ENCODE measurements at places on chromosomes 5 and 9.

- no peak for DNase-seq
Measured at GRCh38 chr5:94932259-94932658, 313.8 kb downstream of the SLF1 start.

DNA sequence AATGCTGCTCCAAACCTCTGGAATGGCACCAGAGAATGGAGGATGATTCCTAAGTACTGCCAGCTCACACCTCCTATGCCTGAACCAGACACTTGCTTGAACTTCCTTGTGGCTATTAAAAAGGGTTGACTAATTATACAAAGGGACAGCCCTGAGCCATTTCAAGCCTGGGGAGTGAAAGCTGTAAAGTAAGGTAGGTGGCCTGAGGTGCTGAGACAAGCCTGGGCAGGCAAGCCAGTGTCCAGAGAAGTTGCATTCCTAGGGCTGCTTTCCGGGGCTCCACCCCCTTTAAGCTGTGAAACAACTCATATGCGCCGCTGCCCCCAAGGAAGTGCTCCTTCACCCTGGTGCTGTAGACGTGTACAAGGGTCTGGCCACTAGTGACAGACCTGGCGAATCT lies 79.9 kb upstream of the SLC1A3 start:
- DNase-seq: no peak

- no peak for DNase-seq
Measured at GRCh38 chr9:113341712-113342410, 1.8 kb upstream of the WDR31 start.

GRCh38 chr5:14167211-14167845 lies 24.2 kb downstream of the TRIO start:
- no peak for DNase-seq

DNA sequence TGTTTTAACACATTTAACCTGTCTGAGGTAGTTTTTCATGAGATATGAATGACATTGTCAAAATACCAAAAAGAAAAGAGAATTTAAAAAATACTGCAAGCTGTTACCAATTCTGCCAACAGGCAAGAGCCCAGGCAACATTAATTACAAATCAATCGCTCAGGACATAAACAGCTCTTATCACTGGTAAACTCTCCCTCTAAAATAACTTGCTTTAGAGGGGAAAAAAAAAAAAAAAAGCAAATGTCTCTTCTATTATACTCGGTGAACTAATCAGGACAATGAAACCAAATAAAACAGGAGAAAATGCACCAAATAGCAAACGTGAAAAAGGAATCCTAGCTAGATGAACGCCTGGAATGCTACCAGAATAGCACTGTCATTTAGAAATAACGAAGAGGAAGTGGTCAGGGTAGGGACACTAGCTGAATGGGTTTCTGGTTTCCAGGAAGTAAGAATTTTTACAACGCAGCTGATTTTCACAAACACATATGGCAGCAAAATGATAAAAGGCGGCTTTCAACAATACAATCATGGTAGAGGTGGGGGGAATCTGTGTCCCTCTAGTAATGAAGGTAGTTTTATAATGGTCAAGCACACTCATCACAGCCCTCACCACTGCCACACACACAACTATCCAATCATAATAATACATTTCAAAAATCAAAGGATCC lies 94.9 kb downstream of the DENND1A start:
- DNase-seq: peak; percentile 8

- no peak for DNase-seq
Measured at GRCh38 chr5:74415695-74416102, 224.8 kb downstream of the ENC1 start.

DNA sequence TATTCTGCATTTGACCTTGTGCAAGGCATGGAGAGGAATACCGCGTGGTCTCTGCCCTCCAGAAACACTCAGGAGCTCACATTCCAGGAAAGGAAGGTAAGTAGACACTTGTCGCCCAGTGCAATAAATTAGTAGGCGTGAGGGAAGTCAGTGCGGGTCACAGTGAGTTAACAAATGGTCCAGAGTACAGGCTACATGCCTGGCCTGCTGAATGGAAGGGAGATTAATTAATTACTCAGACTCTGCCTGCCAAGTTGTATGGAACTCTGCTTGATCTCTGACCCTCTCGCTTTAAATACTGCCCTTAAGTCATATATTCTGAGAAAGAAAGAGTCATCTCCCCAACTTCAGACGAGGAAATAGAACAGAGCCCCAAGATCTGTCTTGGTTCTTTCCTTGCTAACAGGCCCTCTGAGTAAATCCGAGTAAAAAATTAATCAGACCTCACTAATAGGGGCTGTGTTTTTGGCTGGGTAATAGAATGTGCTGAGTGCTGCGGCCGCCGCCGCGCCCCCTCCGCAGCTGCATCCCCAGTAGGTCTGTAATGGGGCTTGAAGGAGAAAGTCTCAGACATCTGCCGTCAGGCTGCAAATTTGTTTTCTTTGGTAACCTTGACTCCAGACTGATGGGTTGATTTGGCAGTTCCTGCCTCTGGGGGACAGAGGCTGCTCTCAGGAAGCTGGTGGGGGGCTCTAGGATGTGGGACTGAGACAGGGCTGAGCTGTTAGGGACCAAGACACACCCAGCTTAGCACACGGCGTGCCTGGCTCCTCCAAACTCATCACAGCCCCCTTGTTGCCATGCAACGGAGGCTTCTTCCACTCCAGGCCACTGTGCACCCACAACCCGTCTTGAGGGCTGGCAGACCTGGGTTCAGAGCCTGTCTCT lies 144.4 kb downstream of the NSG2 start:
- no peak for DNase-seq

- DNase-seq: no peak
Measured at GRCh38 chr5:173020643-173021042, 35.5 kb upstream of the CREBRF start.

DNA sequence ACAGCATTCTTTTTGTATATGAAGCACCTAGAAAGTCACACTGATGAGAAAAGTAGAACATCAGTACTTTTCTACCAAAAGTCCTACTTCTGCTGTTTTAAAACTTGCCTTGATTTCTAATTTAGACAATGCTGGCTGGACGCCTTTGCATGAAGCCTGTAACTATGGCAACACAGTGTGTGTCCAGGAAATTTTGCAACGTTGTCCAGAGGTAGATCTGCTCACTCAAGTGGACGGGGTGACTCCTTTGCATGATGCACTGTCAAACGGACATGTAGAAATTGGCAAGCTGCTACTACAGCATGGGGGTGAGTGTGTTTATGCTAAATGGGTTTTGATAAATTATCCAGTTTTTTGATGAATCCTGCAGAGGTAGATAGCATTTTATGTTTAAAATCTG lies 73.5 kb downstream of the SLF1 start:
- DNase-seq: no peak

DNA sequence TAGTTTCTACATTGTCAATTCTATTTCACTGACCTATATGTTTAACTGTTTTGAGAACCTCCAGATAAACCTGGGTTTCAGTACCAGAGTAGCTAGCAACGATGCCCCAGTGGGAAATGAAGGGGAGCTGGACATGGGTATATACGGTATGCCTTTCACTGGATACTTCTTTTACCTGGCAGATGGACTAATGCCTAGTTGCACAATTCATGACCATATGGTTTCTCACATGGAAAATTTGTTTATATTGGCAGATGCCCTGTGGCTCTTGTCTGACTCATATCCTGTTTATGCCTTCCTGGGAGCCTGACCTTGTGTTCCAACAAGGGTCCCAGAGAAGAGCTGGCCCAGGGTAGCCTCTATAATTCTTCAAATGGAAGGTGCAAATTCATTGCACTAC lies 144.1 kb downstream of the MAT2B start:
- DNase-seq: no peak

DNA sequence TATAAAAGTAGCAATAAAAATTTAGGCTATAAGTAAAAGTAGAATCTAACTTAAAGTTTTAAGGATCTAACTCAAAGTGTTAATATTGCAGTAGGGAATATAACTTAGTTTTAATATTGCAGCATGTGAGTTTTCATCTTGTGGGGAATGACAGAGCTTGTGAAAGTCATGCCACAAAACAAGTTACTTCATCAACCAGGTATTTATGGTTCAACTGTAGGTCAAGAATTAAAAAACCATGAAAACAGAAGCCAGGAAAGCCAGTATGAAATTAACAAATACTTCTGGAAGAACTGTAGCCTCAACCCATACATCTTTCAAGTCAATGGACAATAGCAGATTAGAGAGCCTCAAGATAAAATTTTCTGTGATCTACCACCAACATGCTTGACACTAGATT lies 19.0 kb downstream of the HMGCS1 start:
- no peak for DNase-seq

- no peak for DNase-seq
Measured at GRCh38 chr5:149283626-149284480, 12.2 kb downstream of the AFAP1L1 start.

DNA sequence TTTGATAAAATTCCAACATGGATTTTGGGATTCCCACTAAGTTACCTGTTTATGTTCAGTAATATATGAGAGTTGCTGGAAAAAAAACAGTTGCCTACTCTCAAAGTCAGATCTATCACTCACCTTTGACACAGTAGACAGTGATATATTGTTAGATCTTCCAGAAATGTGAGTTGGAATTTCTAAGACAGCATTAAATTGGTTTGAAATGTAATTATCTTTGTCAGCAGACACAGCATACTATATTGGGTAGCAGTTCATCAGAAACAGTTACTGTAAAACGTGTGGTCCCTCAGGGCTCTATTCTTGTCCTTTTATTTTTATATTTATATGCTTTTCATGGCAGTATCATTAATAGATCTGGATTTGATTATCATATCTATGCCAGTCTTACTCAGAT lies 433.6 kb upstream of the ARRDC3 start:
- no peak for DNase-seq

GRCh38 chr5:75512383-75513074 lies 838 bp downstream of the POLK start:
- DNase-seq: no peak

- peak; percentile 82 for DNase-seq
Measured at GRCh38 chr5:57692582-57693487, 210.2 kb upstream of the ACTBL2 start.

- no peak for DNase-seq
Measured at GRCh38 chr5:135830876-135831275, 3.6 kb upstream of the SLC25A48 start.

DNA sequence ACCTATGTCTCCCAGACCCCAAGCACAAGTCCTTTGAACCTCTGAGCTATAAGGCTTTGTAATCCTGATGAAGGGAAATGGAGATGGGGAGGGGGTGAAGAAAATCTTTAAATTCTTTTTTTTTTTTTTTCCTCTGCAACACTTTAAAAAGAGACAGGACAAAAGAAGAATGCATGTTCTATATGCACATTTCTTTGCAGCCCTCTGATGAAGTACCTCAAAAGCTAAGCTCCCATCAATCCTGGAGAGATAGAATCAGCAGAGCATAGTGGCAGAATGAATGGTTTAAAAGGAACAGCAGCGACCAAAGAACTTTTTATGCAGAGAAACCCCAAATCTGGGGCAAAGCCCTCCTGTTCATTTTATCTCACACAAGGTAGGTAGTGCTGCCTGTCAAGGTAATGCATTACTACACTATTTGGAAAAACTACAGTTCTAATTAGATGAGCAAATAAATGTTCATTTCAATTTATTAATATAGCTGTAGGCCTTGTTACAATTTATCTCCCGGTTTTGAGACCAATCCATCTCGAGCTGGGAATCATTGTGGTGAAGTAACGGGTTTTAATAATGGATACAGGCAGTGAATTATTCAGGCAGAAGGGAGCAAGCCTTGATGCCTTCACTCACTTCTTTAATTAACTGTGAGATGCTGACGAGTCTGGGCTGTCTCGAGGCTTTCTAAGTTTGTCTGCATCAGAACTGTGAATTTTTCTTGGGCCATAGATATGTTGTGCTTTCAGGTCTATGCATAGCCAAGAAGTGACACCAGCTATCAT lies 173.5 kb upstream of the ZNF608 start:
- no peak for DNase-seq

GRCh38 chr9:121328876-121329681 lies 41.0 kb downstream of the STOM start:
- no peak for DNase-seq

GRCh38 chr5:144028058-144028457 lies 142.4 kb downstream of the YIPF5 start:
- no peak for DNase-seq

All from COLO829 (cell line).